ENCODE measurements at places on chromosomes 2 and 18.

DNA sequence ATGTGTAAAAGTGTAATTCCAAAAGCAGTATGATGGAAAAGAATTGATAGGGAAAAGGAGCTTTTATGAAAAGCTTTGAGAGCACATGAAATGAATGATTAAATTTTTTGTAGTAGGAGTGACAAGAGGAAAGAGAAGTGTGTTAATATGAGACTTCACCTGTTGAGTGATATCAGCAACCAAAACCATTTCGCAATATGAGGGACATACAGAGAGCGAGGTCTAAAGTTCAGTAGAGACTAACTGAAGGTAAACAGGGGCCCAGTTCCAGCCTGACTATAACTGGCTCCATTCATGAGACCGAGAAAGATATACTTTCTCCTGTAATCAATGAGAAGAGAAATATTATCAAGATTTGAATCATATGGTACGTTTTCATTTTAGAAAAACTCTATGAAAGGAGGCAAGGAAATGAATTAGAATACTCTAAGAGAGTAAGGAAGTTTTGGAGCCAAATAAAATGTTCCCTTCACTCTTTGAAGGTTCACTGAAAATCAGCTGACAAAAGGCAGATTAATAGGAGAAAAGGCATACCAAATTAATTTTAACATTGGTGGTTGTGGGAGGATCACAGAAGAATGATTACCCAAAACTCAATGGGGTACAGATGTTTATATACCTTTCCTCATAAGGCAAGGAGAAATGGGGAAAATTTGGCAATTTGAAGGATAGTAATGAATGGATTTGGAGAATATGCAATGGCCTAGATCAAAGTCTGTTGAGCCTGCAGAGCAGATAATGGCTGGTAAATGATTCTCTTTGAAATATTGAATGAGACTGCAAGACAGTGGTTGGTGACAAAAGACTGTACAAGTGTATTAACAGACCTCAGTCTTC lies 932.2 kb downstream of the TDRD15 start:
- DNase-seq = no peak

DNA sequence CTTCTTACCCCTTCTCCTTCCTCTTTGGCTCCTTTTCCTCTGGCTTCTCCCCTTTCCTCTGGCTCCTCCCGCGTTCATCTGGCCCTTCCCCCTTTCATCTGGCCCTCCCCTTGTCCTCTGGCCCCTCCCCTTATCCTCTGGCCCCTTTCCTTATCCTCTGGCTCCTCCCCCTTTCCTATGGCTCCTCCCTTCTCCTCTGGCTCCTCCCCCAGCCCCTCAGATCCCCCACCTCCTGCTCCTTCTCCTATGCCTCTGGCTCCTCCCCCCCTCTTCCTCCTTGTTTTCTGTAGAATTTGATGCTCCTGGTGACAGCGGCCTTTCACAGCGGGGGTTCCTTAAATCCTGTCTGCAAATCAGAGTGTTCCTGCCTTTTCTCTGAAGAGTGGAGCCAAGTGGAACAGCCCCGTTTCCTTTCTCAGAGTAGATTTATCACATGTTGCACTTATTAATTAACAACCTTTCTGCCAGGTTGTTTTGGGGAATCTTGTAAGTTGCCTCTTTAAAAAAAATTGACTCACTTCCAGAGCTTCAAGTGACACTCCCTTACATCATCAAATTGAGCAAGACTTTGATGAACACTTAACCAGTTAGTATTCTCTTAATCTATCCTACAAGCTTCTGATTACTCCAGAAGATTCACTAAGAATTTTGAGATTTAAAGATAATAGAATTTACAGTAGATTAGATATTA lies 27.9 kb downstream of the FABP1 start:
- no peak for DNase-seq

- no peak for DNase-seq
These were observed 75.8 kb upstream of the TCF7L1 start for GRCh38 chr2:85057226-85057962.

DNA sequence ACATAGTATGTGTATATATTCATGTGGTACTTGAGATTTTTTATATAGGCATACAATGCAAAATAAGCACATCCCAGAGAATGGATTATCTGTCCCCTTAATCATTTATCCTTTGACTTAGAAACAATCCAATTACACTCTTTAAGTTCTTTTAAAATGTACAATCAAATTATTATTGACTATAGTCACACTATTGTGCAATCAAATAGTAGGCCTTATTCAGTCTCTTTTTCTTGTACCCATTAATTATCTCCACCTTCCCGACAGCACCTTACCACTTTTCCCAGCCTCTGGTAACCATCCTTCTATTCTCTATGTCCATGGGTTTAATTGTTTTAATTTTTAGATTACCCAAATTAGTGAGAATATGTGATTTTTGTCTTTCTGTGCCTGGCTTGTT lies 914.1 kb downstream of the CCDC85A start:
- DNase-seq = no peak

DNA sequence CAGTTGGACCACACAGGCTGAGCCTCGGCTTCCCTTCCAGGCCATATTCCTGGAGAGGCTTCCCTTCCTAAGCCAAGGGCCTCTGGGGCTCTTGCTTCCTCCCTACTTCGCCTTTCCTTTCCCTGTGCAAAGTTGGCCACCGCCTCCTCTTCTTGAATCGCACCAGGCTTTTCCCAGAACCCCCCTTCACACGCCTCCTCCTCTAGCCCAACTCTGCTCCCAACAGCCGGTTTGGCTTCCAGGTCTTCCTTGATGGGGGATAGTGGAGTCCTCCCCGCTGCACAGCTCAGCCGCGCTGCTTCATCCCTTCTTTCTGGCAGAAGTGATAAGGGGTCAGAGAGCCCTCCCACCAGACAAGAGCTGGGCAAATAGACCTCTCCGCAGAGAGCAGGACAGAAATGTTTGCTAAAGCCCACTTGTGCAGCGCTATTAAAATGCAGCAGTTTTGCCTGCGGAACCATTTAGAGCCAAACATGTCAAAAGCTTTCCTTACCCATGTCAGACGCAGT lies 56.4 kb downstream of the SNORC start:
- no peak for DNase-seq

- no peak for DNase-seq
These were observed 4.6 kb downstream of the RND3 start for GRCh38 chr2:150482667-150483400.

DNA sequence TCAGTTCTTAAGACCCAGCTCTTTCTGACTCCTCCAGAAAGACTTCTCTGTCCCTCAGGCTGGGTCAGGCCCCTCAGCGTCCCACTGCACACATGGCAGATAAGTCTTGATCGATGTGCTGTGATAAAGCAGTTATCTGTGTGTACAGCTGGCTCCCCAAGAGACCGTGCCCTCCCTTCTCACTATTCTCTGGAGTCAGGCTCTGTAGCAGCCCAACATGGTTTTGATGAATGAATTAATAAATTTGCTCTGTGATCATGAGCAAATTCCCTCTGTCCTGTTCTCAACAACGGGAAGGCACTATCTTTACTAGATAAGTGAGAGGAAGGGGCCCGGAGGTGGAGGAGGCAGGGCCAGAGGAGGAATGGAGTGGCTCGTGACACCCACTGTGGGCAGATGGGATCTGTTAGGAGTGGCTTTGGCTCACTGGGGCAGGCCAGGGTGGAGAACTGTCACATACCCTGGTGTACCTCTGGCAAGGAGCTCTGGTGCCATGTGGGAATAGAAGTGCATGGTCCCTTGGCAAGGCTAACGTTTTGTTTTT lies 48.3 kb downstream of the ZFP36L2 start:
- no peak for DNase-seq

DNA sequence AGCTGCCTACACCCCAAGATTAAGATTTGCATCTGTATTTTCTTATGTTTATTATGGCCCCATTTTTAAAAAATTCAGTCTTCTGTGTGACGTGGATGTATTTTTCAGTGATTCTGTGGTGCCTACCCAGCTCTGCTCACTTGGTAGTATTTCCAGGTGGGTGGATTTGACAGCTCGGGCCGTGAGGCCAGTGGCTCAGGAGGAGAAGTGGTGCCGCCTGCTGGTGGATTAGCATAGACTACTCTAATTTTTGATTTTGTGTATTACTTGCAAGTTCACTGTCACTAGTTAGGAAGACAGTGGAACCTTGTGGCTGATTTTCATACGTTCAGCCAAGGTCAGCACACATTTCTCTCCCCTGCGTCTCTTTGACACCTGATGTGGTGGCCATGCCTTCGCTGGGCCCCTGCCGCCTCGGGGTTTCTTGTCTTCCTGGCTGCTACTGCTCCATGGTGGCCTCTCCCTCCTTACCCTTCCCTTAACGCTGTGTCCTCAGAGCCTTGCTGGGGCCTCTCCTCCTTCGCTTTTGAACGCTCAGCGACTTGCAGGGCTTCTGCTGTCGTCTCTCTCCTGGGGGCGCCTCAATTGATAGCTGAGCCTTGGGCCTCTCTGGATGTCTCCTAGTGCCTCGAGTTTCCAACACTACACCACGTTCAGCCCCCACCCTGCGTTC lies 89.4 kb downstream of the DGKD start:
- peak; percentile 51 for DNase-seq

GRCh38 chr2:234046521-234046920 lies 4.0 kb upstream of the SPP2 start:
- no peak for DNase-seq

All from left renal pelvis (tissue), 4 donors.